Stimulated activated naive B cell treated with anti-CD40 and anti-IgM and Interleukin-4, amounts not matched to agents 10 μg/mL and 1 μg/mL and 100 μg/mL, for 72 hours (primary cell): ENCODE measurements at places on chromosomes 13 and 19.

DNA sequence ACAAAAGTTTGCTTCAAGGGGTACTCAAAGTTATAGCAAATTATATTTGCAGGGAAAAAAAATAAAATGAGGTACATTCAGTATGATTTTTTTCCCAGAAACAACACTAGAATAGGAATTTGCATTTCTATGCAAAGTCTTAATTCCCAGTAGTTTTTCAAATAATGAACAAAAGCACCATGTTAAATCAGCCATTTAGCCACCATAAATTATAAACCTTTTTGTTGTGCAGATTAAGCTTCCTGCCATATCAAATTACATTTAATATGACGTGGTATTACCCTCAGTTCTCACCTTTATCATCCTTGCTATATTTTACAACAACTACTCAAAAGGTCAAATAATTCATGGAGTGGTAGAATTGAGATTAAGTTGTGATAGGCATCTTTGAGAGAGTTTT lies 136.6 kb upstream of the FRY start:
- DNase-seq, result no peak

DNA sequence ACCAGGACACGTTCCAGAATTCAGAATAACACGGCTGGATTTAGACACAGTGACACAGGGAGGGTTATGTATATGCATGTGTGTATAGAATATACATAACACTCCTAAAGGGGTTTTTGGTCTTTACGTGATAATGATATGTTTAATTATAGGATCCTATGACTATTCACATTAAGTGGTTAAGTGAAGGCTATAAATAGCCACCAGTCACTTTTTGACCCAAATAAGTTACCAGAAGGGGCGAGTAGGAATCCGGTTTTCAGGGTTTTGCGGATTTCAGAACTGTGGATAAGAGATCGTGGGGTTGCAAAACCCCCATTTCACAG lies 6.9 kb downstream of the ANGPTL6 start:
- no peak for DNase-seq

DNA sequence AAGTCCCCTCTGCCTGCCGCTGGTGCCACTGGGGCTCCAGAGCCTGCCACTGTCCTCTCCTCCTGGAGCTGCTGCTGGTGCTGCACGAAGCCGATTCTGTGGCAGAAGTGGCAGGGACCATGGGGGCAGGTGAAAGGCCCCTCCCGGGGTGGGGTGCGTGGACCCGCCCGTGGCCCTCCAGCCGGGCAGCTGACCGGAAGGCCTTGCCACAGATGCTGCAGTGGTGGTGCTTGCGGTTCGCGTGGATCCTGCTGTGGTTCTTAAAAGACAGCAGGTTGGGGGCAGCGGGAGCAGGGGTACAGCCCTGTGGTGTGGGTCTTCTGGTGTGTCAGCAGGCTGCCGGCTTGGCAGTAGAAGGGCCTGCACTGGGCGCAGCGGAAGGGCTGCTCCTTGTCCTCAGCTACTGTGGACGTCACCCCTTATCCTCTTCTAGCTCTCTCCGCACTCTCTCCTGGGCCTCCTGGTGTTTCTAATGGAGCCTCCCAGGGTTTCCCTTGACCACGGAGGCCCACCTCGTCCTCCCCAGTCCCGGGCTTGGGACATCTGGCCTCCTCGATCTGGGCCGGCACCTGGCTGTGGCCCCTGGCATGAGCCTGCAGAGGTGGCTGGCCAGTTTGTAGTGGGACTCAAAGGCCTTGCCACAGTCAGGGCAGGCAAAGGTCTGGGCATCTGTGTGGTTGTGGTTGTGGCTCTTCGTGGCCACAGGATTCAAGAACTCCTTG lies 380.4 kb downstream of the OLFM4 start:
- no peak for DNase-seq

GRCh38 chr19:50949861-50950260 lies 3.0 kb downstream of the KLK5 start:
- DNase-seq, result no peak

DNA sequence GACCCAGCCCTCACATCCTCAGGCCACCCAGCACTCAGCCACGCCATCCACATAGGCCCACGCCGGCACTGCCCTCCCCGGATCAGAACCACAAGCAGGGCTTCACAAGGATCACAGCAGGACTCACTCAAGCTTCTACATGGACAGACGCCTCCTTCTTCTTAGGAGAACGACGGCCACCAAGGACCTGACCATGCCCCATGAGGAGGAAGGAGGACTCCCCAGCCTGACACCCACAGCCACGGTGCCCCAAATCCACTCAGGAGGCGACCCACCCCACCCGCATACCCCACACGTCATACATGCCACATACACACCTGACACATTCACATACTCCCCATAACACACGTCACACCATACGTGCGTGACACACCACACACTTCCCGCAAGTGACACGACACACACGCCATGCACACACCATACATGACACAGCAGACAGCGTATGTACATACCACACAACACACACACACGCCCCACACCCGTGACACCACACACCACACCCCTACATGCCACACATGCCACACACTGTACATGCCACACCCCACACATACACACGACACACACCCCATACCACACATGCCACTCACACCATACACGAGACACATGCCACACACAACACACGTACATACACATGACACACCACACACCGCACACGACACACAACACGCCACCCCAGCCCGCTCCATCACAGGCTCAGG lies 50.4 kb downstream of the MLLT1 start:
- no peak for DNase-seq

DNA sequence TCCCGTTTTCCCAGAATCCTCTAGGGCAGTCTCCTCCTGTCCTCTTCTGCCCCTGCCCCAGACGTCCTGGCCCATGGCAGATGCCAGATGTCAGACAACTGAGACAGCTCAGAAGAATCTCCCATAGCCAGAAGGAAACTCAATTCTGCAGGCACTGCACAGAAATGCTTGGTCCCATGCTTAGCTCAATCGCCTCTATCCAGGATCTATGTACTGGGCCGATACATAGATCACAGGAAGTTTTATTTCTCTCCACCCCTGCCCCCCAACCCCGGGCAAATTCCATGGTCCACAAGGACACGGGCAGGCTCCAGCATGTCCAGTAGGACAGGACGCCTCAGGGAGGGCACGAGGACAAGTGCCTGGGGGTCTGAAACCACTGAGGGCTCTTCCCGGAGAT lies 4.8 kb downstream of the MBD3 start:
- no peak for DNase-seq

- DNase-seq, result no peak
Measured at GRCh38 chr19:38956264-38956663, 19.3 kb downstream of the FBXO17 start.

- no peak for DNase-seq
Measured at GRCh38 chr19:49857061-49857837, 6.3 kb downstream of the PTOV1 start.

DNA sequence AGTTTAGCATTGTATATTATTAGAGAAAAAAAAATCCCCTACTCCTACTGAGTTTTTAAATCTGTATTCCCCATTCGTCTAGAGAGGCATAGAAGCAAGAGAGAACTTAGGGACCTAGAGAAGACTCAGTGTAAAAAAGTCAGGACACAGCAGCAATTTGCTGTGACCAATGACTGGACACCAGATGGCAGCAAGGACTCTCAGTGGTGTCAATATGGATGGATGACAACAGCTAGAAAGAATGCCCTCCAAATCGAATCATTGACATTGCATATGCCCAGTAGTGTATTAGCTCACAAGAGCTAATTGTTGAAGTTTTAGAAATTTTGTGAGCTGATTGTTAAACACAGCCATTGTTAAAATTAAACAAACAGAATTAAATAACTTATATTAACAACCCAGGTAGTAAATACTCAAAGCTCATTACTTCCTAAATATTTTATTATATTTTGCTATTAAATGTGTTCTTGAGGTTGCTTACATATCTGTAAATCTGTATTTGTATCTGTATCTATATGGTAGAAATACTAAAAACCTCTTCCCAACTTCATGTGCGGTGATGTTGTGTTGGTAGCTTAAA lies 43.9 kb downstream of the SIAH3 start:
- no peak for DNase-seq
